ENCODE measurements at places on chromosomes 3 and 15. TPM values are rescaled to one million over a fixed set of nuclear protein-coding genes. Genes with fewer than 3 reads are reported as not detected.

Gene NOX5
- total RNA-seq: 0.26 TPM

Gene GPR87
- not detected for total RNA-seq

Gene CYP8B1
- total RNA-seq: 0.08 TPM

DNA sequence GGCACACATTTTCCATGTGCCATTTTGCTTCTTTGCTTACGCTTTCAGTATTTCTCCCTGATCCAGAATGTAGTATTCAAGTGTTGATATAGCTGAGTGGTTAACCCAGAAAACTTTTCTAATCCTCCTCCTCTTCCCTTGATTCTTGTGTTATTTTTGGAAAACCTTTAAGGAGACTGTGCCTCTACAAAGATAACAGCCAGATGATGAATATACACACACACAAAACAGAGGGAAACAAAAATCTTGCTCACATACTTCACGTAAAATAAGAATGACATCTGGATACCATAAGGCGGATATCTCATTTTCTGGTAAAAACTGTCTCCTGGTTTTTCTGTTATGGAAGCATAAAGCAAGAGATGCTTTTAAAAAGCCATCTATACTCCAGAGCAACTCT lies 295.8 kb upstream of the THBS1 start:
- DNase-seq: no peak

DNA sequence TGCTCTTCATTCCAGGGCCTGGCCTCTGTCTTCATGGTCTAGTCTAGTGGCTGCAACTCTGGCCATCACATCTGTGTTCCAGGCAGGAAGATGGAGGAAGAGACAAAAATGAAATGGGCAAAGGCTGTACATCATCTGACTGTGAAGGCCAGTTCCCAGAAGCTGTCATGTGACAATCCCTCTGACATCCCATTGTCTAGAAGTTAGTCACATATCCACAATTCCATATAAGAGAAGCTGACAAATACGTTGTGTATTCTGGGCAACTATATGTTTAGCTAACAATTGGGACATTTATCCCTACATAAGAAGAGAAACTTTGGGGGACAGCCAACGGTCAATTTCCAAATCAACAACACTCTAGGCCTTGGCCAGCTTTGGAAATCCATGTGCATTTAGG lies 34.5 kb upstream of the C3orf70 start:
- DNase-seq: no peak

DNA sequence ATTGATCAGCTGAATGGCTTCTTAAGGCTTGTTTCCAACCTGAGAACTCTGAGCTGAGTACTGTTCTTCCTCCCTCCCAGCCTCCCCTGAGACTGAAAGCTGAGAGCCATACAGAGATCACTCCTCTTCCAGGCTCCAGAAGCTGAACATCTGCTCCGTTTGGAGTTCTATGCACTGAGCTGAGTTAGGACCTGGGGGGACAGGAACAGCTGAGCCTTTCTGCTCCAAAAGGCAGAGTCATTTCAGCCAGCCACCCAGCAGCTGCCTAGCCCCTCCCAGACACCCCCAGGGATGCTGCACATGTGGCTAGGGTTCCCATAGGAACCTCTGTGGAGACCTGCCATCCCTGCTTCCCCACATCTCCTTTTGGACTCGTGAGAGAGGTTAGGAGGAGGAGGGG lies 64.2 kb upstream of the GLCE start:
- DNase-seq: no peak

Gene BCL2A1
- 4.7 TPM for total RNA-seq

- no peak for DNase-seq
Measured at GRCh38 chr3:50302095-50303012, 1.0 kb downstream of the HYAL1 start.

GRCh38 chr3:50242381-50242770 lies 6.4 kb downstream of the GNAI2 start:
- no peak for DNase-seq

GRCh38 chr15:79682285-79682684 lies 214.5 kb downstream of the MTHFS start:
- no peak for DNase-seq

- DNase-seq: no peak
Measured at GRCh38 chr3:59235634-59236012, 185.8 kb upstream of the CFAP20DC start.

Gene SEMA3G
- 1.6 TPM for total RNA-seq

Gene GOLGA8G
- total RNA-seq: not detected

DNA sequence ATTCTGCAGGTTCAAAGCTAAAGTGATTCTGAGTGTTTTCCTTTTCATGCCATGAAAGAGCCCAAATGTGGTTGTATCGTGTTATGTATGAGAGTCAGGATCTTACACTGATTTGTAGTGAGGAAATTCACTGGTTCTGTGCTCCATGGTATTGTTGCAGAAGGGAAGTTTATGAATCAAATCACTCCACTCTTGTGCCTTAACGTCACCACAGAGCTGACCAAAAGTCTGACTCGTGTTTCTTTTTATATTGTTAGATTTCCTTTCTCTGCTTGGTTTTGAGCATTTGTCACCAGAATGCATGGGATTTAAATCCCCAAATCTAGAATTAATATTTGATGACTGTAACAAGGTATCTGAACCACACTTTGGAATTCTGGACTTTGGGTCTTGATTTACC lies 29.1 kb upstream of the SLC30A4 start:
- DNase-seq: no peak

Measured in Panc1 (cell line).